Transverse colon (tissue), 4 donors: ENCODE measurements at places on chromosomes 2 and 18. TPM values are rescaled to one million over a fixed set of nuclear protein-coding genes. Genes with fewer than 3 reads are reported as not detected.

DNA sequence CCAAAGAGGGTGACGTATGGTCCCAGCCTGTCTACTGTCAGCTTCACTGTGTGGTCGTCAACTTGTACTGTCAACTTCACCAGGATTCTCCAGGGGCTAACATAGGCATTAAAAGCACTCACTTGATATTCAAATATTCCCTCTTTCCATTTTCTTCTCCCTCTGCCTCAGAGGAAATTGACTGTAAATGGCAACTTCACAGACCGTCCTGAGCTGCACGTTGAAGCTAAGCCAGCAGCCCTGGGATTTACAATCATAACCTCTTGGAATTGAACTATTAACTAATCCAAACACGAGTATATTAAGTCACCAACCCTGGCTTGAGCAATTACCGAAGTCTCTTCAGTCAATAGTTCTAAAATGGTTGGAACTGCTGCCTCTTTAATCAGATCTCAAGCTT lies 38.5 kb downstream of the SLC4A3 start:
- no peaks in the 10 kb centered on the region for H3K27me3 ChIP-seq
- no peak overlapping the region for H3K4me3 ChIP-seq
- H3K27ac ChIP-seq, result no peak overlapping the region
- no peaks in the 10 kb centered on the region for H3K36me3 ChIP-seq
- no peak for DNase-seq

DNA sequence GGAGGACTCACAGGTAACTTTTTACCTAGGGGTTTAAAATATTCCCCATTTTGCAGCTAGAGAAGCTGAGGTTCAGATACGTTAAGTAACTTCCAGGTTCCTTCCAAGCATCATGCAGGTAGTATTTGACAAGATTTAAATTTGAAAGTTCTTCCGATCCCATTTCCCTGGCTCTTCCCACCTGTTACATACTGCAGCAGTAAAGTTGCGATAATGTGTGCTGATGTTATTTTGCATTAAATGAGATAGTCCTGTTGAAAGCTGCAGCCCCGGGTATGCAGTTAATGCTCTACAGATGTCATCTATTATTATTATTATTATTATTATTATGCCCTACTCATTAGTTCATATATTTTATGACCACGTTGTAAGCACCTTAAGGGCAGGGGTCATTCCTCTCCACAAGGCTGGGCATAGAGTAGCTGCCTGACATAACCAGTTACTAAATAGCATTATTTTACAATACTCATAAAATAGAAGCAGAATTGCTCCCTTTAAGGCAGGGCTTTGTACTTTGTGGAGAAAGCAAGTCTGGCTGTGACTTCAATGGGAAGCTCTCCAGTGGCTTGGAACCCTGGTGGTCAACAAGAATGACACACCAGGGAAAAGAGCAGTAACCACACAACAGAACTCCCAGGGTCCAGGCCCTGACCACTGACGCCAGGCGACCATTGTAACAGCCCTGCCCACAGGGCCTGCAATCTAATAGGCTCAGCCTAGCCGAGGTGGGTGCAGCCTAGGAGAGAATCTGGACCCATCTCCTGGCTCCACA lies 112.0 kb upstream of the STPG4 start:
- no peak overlapping the region for H3K27ac ChIP-seq
- H3K27me3 ChIP-seq, result no peaks in the 10 kb centered on the region
- no peak overlapping the region for H3K4me3 ChIP-seq

GRCh38 chr2:48406116-48406515 lies 123.8 kb upstream of the STON1 start:
- no peaks in the 10 kb centered on the region for H3K27me3 ChIP-seq
- H3K4me3 ChIP-seq, result no peak overlapping the region
- no peaks in the 10 kb centered on the region for H3K4me1 ChIP-seq
- no peak for DNase-seq

DNA sequence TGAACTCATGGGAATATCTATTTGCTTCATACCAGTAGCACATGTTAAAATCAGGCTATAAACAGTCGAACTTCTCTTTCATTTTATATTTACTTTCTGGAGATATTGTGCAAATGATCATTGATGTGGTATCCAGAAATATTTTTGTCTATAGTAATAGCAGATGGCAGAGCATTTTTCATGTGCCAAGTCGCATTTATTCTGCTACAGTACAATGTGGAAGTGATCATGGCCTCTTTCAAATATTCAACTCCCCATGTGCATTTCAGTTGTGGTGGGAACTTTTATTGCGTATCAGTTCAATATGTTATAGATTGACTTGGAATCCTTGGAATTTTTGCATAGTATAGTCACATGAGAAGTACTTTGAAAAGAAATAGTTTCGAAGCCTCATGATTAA lies 57.4 kb downstream of the RHBDD1 start:
- no peaks in the 10 kb centered on the region for H3K4me1 ChIP-seq
- DNase-seq, result no peak
- H3K4me3 ChIP-seq, result no peak overlapping the region
- no peaks in the 10 kb centered on the region for H3K27me3 ChIP-seq
- H3K27ac ChIP-seq, result no peak overlapping the region

GRCh38 chr18:68991286-68991685 lies 193.4 kb downstream of the CCDC102B start:
- H3K27me3 ChIP-seq, result no peaks in the 10 kb centered on the region
- H3K36me3 ChIP-seq, result no peaks in the 10 kb centered on the region
- no peak for DNase-seq
- no peaks in the 10 kb centered on the region for H3K4me1 ChIP-seq

Gene RAPGEF4
- total RNA-seq, result 12.3 TPM

Gene ZNF532
- 22.5 TPM for total RNA-seq

Gene ZNF521
- total RNA-seq, result 8.6 TPM
